ENCODE measurements at places on chromosomes 1 and 21.

GRCh38 chr1:30845904-30846290 lies 62.7 kb downstream of the SDC3 start:
- no peak for DNase-seq

- no peak for DNase-seq
These were observed 87.1 kb upstream of the DISP3 start for GRCh38 chr1:11391886-11392285.

DNA sequence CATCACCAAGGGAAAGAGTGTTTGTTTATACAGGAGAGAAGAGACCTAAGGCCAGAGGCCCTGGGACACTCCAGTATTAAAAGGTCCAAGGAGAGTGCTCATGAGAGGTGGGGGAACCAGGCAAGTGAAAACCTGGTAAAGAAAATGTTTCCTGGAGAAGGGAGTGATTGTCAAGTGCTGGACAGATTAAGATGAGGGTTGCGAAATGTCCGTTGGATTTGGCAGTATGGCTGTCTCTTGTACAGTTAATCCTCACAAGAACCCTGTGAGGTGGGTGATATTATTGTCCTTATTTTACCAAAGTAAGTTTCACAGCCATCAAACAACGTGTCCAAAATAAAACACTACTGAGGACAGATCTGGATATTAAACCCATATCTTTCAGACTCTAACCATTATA lies 44.2 kb downstream of the RPAP2 start:
- DNase-seq, result peak; percentile 43

GRCh38 chr1:44353604-44354003 lies 1.5 kb downstream of the ERI3 start:
- no peak for DNase-seq

- DNase-seq, result no peak
These were observed 27.0 kb downstream of the C2CD2 start for GRCh38 chr21:41926807-41927171.

- no peak for DNase-seq
These were observed 1234.8 kb downstream of the MRPL39 start for GRCh38 chr21:24372506-24372905.

DNA sequence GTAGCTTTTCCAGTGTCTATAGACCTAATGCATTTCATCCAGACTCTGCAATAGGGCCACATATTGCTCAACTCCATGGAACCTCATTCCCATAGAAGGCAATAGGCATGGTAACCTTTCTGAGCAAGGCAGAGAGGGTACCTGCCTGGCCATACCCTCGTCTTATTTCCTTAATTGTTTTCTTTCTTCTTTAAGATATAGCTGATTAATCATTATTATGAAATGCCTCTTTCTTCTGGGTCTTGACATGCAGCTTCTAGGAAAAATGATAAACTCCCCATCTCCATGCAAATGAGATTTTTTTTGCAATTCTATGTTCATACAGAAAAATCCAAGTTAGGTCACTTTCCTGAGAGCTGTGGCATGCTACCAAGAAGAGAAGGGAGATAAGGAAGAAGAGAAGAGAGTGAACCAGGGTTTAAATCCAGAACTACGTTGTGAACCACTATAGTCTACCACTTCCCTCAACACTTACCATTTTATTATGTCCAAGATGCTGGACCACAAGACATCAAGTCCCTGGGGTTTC lies 33.0 kb upstream of the IL20 start:
- DNase-seq, result no peak

- peak; percentile 91 for DNase-seq
These were observed 157.4 kb downstream of the SIPA1L2 start for GRCh38 chr1:232472485-232473041.

GRCh38 chr1:94988356-94988755 lies 61.4 kb upstream of the CNN3 start:
- DNase-seq, result peak; percentile 61

- DNase-seq, result no peak
These were observed 348.7 kb downstream of the HLX start for GRCh38 chr1:221227872-221228337.

GRCh38 chr1:209650454-209650853 lies 1.8 kb downstream of the LAMB3 start:
- no peak for DNase-seq

DNA sequence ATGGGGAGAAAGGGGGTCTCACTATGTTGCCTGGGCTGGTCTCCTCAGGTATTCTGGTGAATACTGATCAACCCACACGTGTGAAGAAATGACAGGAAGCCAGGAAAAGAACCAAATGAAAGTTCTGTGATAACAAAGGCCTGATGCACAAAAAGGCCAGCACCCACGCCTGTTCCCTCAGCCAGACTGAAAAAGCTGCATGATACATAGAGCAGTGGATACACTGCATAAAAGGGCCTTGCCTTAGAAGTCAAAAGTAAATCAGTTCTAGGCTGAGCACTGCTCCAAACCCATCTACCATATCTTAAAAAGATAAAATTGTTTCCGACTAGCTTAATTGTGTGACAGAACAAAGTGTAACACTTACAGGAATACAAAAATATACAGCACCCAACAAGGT lies 36.9 kb upstream of the PSMG1 start:
- DNase-seq, result no peak

DNA sequence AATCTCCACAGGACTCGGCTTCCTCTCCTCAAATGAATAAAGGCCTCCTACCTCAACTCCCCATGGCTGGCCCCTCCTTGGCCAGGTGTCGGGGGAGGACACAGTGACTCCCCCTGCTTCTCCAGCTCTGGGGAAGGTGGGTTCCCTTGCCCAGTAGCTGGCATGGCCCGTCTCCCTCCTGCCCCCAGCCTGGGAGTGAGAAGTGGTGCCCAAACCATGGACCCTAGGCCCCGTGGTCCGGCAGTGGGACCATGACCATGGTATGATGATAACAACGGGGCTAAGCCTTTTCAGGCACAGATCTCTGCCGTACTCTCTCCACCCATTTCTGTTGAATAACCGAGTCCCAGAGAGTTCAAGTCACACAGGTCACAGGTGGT lies 11.2 kb downstream of the PLA2G2F start:
- DNase-seq, result no peak

DNA sequence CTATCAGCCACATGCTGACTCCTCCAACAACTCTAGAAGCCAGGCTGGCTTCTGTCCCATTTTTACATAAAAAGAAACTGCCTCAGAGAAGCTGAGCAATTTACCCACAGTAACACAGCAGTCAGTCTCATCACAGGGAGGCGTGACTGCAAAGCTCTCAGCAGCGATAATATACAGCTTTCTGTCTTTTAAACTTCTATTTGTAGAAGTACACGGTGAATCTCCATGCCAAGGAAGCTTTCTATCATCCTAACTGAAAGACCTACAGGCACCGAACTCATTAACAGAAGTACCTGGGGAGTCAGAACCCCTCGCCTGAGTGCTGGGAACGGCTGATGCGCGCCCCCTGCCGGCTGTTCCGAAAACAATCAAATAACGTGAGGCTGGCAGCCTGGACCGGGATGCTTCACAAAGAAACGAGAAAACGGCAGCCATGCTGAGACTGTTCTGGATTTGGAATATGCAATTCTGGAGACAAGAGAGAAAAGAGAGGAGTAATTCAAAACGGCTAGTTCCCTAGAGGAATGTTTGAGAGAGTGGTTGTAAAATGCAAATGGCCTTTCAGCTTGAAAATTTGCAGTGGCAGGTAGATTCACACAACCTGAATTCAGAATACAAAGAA lies 43.5 kb upstream of the RAB4A start:
- peak; percentile 79 for DNase-seq

DNA sequence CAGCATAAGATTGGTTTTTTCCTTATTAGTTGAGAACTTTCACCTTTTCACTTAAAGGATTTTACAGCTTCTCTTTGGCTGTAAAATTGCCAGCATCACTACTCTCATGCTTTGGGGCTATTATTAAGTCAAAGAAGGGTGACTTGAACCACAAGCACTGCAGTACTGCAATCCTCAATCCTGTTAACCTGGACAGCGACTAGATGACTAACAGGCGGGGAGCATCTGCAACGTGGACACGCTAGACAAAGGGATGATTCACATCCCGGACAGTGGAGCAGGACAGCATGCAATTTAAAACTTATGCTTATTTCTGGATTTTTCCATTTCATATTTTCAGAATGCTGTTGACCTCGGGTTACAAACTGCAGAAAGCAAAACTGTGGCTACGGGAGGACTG lies 8.1 kb downstream of the ARV1 start:
- DNase-seq, result peak; percentile 47

DNA sequence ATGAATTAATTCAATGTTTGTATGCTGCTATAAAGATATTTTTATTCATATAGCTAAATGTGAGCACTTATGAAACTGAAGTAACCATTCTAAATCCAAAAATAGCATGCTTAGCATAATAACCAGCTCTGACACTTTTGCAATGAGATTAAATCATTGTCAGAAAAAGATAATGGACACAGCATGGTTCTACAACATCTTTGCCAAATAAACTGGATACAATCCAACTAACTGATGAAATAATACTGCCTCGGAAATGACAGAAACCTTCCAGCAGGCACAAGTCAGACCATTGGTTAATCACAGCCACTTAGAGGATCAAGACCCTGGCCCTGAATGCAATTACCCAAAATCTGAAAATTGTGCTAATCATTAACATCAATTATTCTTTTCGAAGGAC lies 592.7 kb upstream of the ADGRL4 start:
- no peak for DNase-seq

DNA sequence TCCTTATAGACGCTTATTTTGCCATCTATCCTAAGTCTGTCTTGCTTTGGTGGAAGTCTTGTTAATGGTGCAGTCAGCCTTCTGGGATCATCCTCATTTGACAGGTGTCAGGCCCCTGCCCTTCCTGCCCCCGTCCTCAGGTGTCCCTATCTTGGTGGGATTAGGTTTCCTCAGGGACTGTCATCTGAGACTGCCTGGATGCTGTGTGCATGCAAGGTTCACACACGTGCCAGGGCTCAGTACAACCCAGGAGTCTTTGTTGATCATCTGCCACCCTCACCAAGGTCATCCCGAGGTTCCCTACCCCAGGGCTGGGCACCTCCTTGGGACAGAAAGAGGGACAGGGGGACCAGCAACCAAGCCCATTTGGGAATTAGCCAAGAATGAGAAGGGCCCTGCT lies 18.0 kb downstream of the PADI2 start:
- no peak for DNase-seq

- no peak for DNase-seq
These were observed 394.1 kb downstream of the RRAGC start for GRCh38 chr1:38465460-38465859.

DNA sequence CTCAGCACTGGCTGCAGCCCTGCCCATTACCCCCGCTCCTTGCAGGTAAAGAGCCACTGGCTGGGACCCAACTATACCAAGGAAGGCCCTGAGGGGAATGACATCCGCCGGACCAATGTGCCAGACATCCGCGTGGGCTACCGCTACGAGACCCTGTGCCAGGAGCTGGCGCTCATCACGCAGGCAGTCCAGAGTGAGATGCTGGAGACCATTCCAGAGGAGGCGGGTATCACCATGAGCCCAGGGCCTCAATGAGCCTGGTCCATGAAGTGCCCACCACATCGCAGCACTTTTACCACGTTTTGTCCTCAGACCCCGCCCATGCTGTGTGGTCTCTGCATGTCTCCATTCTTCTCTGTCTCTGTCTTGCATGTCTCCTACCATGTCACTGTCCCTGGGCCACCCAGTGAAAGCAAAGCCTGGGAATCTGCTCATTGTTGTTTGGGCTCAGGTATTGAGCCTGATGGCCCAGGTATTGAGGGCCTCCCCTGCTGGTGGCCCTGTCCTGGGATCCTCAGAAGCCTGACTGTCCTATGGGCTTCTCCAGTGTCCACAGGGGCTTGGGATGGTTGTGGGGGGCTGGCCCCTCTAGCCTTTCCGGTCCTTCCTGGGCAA lies 11.4 kb downstream of the AMPD2 start:
- DNase-seq, result no peak

DNA sequence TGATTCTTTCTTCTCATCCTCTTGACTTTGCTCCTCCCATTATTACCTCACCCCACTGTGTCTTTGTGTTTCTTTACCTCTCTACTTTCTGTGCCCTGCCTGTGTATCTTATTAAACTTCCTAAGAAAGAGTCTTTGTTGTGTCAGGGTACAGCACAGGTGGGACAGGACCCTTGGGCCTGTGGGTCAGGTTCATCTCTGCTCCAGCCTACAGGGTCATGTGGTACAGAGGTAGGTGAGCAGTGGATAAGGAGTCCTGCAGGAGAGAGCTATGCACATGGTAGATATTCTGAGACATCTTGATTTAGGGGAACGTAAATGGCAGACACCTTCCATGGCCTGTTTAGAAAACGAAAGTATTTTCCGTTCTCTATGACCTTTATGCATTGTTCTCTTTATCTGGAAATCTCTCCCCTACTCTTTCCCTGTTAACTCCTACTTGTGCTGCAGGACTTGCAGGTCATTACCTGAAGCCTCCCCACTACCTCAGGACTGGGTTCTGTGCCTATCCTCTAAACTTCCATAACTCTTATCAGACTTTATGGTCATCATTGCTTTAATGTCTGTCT lies 9.9 kb downstream of the GIPC2 start:
- no peak for DNase-seq

DNA sequence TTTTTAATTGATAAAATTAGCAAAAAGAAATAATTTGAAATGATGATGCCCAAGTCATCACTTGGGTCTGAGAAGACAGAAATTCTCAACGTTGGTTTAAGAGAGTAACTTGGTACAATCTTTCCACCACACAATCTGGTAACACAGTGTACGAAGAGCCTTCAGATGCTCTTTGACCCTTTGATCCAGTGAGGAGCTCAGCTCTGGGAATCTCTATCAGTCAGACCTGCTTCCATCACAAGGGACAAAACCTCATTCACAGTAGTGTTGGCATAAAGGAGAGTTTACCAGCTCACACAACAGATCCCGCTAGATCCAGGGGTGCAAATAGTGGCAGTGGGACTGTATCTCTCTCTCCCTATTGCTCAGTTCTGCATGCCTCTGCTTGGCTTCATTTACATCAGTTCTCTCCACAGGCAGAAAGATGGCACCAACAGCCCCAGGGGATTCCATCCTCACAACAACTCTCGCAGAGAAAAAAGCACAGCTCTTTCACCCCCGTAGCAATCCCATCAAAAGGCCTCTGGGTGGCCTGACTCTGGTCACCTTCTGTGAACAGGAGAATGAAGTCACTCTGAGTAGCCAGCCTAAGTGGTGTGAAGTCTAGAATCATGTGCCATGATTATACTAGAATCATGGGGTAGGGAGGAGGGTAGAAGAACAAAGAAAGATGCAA lies 119.7 kb downstream of the ZNF281 start:
- DNase-seq, result no peak

DNA sequence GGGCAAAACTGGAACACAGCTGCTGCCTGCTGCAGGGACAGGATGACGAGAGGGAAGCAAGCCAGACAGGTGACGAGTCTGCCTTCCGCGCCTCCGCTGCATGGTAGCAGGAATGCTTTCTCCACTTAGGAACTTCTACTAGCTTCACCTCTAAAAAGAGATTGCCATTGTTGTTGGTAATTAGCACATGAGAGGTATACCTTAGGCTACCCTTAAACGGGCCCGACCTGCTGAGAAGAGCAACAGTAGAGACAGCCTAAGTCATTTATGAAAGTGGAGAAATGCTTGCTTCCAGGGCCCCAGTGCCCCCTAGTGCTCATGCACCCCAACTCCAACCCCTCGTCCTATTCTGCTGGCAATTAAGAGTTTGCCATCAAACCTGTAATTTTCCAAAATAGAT lies 96.9 kb upstream of the AKT3 start:
- DNase-seq, result no peak

GRCh38 chr1:109167001-109167506 lies 46.7 kb upstream of the SARS1 start:
- peak; percentile 58 for DNase-seq

Data from fibroblast of villous mesenchyme (primary cell).